ENCODE measurements at places on chromosomes 1 and 21.

GRCh38 chr1:88649932-88650331 is 34.1 kb upstream of the PKN2 start:
- no peak for DNase-seq

GRCh38 chr1:190464690-190465089 is 13.0 kb downstream of the BRINP3 start:
- DNase-seq, result no peak

GRCh38 chr1:89958851-89959654 is 35.9 kb upstream of the ZNF326 start:
- DNase-seq, result no peak

DNA sequence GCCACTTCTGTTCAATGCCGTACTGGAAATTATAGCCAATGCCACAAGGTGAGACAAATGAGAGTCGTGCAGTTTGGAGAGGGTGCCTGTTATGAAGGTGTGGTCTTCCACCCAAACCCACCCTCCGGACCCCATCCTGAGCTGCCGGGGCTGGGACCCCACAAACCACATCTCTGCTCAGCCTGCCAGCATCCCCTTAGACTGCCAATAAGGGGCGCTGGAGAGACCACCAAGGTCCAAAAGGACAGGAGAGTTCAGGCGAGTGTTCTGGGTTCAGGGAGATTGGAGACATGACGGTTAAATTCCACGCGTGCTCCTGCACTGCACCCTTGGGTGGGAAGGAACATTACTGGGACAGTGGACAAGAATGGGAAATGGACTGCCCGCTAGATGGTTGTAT is 48.7 kb upstream of the COL18A1 start:
- no peak for DNase-seq

DNA sequence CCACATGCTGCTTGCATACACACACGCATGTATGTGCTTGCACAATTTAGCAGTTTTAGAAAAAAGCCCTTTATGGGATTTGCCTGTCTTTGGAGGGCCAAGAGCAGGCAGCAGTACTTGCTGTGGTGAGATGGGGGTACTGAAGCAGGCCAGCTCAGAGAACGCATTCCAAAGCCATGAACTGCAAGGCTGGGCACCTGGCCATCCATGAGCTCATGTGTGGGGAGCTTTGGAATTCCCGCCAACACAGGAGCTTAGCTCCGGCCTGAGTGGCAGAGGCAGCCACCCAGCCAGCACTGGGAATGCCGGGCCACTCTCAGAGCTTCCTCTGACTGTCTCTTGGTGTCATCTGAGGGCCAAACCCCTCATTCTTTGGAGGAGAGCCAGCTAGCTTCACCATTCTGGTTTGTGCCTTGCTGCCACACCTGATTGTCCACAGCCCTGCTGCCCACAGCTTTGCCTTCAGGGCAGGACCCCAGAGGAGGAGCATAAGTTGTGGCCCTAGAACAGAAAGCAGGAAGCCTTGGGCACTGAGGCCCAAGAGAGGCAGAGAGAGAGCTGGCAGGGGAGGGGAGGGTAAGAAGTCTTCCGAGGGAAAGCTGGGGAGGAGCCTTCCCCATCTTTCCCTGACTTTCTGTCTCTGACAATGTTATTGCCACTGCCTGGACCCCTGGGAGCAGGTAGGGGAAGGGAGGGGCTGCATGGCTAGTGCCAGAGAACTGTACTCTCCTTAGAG is 92.1 kb upstream of the POU3F1 start:
- DNase-seq, result no peak

GRCh38 chr1:230832476-230832875 is 35.8 kb downstream of the C1orf198 start:
- DNase-seq, result no peak

GRCh38 chr1:9435854-9436640 is 103.2 kb upstream of the SLC25A33 start:
- DNase-seq, result no peak

DNA sequence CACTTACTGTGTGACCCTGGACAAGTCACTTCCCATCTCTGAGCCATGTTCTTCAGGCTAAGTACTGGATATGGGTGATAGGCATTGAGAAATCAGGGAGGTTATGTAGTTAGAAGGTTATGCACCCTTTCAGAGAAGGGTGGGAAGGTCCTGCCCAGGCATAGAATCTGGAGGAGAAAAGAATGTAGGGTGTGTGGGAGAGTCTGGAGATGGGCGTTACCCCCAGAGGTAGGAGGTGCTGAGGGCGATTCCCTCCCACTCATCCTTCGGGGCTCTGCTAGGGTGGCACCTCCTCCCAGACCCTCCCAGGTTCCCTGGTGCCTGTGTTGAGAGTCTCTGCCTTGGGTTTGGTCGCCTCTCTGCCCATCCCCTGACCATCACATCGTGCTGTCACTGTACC is 51.1 kb downstream of the IGSF21 start:
- no peak for DNase-seq

DNA sequence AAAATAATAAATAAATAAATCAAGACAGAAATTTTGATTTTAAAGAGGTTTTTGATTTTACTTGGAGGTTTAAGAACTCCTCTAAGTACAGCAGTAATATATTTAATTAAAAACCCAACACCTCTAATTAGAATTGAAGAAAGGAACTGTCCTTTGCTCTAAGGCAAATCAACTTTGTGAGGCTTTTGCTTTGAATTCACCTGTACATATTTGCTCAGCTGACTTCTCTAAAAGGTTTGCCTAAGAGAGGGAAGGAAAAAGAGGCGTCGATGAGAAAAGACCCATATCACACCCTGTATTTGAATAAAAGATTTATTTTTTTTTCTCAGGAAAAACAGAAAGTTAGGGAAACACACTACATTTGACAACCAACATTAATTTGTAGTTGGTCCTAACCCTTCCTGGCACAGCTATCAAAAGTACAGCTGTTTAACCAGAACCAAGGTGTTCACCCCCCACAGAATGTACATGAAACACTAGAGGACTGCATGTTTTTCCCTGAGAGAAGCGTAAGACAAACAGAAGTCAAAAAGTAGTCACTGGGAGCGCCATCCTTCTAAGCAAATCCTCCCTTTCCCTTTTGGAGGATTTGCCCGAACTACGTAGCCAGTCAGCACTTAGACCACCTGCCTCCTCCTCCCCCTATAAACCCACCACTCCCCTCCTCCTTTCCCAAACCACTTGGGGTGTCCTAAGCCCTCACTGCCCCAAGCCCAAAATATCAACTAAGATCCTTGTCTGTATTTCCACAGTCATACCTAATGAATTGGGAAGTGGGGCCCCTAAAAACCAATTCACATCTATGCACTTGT is 4.9 kb downstream of the MCL1 start:
- DNase-seq, result no peak

DNA sequence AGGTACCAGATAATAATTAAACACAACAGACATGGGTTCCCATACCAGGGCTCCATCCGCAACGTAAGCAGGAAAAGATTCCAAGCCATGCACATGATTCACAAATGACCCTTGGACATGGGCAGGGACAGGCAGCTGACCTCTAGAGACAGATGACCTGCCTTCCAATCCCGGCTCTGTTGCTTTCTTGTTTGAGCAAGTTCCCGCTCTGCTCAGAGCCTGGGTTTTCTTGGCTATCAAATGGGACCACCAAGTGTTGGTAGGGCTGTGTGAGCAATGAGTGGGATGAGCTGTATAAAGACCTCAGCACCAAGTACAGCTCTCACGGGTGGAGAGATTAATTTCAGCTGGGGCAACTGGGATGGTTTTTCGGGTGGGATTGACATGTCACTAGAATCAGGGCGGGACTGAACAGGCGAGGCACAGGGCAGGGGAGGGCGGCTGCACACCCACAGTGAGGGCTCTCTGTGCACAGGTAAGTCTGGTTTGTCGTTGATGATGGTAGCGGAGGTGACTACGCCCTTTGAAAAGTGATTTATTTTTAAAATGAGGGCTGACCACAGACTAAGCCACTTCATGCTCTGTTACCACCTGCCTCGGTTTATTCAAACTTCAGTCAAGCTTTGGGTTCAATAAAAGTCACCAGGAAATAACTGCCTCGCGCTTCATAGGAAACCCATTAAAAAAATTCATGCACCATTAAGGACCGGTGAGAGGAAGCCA is 57.5 kb upstream of the IFFO2 start:
- DNase-seq, result no peak

GRCh38 chr1:12201352-12202189 is 28.3 kb upstream of the VPS13D start:
- DNase-seq, result no peak

DNA sequence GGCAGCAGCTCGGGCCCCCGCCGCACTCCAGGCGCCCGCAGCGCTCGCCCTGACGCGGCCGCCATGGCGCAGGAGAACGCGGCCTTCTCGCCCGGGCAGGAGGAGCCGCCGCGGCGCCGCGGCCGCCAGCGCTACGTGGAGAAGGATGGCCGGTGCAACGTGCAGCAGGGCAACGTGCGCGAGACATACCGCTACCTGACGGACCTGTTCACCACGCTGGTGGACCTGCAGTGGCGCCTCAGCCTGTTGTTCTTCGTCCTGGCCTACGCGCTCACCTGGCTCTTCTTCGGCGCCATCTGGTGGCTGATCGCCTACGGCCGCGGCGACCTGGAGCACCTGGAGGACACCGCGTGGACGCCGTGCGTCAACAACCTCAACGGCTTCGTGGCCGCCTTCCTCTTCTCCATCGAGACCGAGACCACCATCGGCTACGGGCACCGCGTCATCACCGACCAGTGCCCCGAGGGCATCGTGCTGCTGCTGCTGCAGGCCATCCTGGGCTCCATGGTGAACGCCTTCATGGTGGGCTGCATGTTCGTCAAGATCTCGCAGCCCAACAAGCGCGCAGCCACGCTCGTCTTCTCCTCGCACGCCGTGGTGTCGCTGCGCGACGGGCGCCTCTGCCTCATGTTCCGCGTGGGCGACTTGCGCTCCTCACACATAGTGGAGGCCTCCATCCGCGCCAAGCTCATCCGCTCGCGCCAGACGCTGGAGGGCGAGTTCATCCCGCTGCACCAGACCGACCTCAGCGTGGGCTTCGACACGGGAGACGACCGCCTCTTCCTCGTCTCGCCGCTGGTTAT is 2.8 kb downstream of the KCNJ9 start:
- peak; percentile 69 for DNase-seq

DNA sequence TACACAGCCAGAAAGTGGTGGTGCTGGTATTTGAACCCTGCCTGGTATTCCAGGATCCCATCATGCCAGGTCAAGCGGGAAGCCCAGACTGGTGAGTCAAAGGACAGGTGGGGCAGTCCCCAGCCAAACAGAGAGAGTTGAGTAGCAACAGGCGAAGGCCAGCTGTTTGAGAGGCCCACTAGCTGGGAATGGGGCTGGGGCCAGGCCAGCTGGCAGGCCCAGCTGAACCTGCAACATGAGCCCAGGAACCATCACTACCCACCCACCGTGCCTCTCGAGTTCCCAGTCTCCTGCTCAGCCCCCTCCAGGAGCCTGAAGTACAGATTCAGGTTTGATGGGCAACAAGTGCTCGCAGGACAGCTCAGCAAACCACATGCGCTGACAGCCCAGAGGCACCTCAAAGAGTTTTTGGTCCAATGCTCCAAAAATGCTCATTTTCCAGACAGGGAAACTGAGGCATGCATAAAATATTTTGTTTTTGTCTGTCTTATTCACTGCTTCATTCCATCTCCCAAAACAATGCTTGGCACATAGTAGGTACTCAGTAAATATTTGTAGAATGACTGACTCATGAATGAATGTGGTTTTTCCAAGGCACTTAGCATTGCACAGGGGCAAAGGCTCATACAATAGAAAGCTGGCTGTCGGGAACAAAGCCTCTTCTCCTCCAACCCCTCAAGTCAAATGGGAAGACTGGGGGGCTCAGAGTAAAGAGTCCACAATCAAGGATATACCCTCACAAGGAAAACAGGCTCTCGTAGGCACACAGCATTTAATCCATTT is 42.5 kb upstream of the CLIC4 start:
- no peak for DNase-seq

DNA sequence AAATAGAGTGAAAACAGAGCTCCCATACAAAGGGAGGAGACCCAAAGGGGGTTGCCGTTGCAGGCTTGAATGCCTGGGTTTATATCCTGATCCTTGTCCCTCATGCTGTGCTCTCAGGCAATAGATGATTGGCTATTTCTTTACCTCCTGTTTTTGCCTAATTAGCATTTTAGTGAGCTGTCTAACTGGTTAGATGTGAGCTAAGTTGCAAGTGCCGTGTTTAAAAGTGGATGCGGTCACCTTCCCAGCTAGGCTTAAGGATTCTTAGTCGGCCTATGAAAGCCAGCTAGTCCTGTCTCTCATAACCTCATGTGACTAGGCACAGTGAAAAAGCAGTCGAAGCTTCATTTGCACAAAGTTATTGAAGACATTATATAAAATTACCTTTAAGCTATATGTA is 356.7 kb upstream of the TMPRSS15 start:
- no peak for DNase-seq

- DNase-seq, result no peak
Observed at GRCh38 chr1:27446496-27447020, 43.4 kb downstream of the WASF2 start.

DNA sequence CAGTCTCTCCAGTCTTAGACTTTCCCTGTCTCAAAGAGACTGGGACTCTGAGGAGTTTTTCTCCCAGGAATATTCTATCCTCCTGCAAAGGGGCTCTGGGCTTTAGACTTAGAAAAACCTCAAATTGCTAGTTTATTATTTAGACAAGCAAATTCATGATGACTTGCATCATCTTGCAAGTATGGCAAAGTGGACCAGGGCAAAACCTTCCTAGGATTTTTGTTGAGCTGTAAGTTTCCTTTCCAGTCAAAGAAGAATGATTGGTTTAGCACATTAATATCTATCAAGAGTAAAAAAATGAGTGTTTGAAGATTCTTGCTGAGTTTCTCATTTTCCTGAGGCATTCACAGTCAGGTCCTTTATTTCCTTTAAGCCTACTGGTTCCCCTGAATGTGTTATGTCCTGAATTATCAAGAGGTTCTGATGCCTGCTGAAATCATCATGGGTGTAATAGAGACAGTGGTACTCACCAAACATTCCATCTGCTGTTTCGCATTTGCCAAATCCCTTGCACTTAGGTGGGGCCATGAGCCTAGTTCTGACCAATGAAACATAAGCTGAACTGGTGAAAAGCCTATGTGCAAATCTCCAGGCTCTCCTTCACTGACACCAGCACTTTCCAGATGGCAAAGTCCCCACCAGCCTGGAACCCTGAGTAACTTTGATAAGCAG is 25.2 kb upstream of the SPAG17 start:
- no peak for DNase-seq

DNA sequence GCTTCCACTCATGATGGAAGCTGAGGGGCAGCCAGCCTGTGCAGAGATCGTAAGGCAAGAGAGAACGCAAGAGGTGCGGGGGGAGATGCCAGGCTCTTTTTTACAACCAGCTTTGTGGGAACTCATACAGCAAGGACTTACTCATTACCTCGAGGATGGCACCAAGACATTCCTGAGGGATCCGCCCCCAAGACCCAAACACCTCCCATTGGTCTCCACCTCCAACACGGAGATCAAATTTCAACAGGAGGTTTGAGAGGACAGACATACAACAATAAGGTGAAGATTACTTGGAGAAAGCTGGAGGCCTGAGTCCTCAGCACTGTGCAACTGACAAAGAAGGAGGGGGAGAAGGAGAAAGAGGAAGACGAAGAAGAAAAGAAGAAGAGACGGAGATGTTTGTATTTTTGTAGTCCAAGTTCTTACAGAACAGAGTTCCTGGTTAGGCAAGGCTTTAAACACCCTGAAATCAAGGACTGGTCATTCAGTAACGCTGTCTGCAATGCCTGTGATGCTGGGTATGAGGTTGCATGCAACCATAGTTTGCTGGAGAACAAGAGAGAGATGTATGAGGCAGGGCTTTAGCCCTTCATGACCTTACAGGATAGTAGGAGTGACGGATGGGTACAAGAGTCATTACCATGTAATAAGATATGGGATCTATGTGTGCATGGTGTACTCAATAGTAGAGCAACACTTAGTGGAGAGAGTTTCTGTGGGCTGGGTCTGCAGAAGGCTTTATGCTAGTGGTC is 19.7 kb upstream of the GALNT2 start:
- no peak for DNase-seq
